ENCODE measurements at places on chromosomes 1 and 21.

GRCh38 chr1:31064111-31064717, 1.3 kb downstream of the PUM1 start:
- DNase-seq = no peak

GRCh38 chr1:101205457-101205856, 31.4 kb upstream of the S1PR1 start:
- DNase-seq = no peak

- DNase-seq = no peak
Measured at GRCh38 chr1:8202182-8202905, 115.6 kb upstream of the SLC45A1 start.

DNA sequence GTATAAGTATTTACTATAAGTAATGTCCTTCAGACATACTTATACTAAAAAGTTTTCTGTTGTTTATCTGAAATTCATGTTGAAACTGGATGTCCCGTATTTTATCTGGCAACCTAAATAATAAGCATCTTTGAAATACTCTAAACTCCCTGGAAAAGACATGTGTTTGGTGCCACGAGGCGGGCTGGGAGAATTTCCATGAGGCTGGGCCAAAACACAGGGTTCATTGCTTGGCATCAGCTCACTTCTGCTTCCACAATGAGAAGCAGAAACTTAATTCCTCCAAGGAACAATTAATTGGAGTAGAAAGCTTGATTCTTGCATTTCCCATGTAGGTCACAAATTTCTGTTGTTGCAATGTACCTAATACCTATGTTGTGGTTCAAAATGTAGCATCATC, 110.2 kb downstream of the PSMG1 start:
- DNase-seq = no peak

GRCh38 chr1:7989762-7990428, 28.4 kb downstream of the PARK7 start:
- DNase-seq = no peak

- no peak for DNase-seq
Measured at GRCh38 chr1:29746076-29746665, 509.8 kb downstream of the PTPRU start.

- DNase-seq = no peak
Measured at GRCh38 chr1:221557013-221557412, 184.9 kb downstream of the DUSP10 start.

GRCh38 chr1:37430103-37430985, 44.0 kb upstream of the ZC3H12A start:
- DNase-seq = no peak

GRCh38 chr1:101238681-101239094, 1.9 kb downstream of the S1PR1 start:
- DNase-seq = peak; percentile 75

- DNase-seq = no peak
Measured at GRCh38 chr1:50264590-50264989, 155.9 kb downstream of the ELAVL4 start.

GRCh38 chr1:22282364-22282995, 139.6 kb upstream of the WNT4 start:
- DNase-seq = no peak

DNA sequence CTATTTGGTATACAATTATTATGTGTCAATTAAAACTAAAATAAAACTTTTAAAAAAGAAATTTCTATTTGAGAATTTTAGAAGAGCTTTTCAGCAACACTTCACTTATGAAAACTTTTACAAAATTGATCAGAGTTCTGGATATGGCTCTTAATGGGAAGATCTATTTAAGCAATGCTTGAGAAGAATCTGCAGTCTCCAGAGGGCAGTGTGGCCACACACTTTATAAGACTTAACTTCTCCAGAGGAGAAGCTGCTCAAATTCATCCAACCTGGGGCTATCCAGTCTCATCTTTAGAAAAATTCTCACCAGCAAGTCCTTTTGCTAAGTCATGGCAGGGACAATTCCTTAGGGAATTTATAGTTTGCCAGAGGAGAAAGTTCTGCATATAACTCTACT, 25.2 kb upstream of the AGO1 start:
- DNase-seq = no peak

DNA sequence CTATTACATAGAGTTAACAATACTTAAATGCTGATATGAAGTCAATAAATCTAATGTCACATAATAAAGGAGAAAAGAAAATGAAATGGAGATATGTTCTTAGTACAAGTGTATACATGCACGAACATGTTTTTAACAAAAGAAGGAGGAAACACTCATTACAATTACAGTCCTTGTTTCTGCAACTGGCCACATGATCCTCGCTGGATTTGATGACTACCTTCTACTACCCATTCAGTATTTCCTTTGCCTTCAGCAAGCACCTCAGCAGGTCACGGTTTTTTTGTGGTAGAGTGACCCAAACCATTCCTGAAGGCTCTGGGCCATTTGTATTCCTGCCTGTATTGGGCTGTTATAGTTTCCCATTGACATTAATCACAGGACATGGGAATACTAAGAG, 172.8 kb upstream of the CXADR start:
- no peak for DNase-seq

DNA sequence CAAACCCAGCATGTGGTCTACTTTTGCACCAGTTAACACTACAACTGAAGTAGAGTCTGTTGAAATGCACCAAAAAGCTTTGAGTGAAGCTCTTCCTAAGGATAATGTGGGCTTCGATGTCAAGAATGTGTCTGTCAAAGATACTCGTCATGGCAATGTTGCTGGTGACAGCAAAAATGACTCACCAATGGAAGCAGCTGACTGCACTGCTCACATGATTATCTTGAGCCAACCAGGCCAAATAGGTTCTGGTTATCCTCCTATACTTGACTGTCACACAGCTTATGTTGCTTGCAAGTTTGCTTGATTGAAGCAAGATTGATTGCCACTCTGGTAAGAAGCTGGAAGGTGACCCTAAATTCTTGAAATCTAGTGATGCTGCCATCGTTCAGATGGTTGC, 85.2 kb downstream of the DENND1B start:
- DNase-seq = no peak

- DNase-seq = no peak
Measured at GRCh38 chr21:32442566-32443318, 30.2 kb downstream of the EVA1C start.

DNA sequence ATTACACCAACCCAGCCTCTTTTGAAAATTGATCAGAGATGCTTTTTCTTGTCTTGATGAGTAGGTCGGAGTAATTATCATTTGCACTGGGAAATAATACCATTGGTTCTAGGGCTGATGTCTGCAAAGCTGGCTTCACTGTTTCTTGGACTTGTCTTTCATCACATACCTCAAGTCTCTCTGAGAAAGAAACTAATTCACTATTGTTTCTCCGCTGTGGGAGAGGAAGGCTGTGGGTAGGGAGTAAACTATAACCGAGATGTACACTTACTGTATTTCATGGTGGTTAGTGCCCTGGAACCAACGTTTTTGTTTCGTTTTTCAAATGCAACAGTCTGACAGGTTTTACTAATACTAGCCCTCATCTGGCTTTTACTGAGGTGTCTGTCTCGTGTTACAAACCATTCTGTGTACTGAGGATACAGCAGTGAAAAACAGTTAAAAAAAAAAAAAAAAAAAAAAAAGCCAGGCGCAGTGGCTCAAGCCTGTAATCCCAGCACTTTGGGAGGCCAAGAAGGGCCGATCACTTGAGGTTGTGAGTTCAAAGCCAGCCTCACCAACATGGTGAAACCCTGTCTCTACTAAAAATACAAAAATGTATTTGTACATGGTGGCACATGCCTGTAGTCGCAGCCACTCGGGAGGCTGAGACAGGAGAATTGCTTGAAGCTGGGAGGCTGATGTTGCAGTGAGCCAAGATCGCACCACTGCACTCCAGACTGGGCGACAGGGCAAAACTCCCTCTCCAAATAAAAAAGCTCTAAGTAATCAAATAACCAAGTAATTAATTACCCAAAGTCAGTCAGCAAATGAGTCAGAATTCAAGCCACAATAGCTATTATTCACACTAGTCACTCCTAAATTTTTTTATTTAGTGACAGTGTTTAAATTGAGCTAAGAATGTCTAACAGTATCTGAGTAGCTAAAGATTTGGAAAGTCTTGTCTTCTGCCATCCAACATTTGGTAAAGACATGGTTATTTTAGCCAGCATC, 23.3 kb downstream of the TOMM20 start:
- peak; percentile 74 for DNase-seq

DNA sequence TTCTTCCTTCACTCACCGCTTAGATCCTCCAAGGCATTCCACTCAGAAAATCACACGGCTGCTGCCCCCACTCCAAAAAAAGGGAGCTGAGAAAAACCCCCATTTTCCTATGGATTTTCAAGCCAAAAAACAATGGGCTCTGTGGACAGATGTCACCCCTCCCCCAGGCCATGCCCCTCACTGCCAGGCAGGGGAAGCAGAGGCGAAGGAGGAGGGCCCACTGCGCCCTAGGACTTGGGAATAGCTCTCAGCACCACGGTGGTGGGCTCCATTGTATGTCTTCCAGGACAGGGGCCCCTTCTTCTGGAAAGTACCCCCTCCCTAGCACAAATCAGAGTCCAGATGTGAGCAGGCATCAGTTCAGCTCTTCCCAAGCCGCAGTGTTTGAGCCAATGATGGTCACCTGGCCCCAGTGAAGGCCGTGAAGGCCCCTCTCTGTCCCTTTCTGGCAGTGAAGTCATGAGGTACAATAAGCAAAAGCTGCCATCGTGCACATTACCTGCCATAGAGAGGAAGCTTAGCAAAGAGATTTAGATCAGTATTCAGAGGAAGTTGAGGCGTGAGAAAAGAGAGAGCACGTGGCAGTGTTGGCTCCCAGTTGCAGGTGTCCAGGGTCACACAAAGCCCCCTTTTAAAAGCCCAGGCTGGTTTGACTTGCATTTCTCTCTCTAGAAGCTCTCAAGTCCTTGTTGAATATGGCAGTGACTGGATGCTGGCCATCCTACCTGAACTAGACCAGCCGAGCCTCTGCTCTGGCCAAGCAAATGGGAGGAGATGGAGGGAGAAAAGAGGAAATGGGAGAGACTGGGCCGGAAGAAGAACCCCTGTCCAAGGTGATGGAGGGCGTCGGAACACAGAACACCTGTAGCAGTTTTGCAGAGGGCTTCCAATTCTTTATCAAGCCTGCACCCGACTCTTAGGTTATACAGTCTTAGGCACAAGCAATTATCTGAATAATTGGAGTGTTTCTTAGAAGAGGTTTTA, 149.0 kb downstream of the TOMM20 start:
- DNase-seq = no peak

DNA sequence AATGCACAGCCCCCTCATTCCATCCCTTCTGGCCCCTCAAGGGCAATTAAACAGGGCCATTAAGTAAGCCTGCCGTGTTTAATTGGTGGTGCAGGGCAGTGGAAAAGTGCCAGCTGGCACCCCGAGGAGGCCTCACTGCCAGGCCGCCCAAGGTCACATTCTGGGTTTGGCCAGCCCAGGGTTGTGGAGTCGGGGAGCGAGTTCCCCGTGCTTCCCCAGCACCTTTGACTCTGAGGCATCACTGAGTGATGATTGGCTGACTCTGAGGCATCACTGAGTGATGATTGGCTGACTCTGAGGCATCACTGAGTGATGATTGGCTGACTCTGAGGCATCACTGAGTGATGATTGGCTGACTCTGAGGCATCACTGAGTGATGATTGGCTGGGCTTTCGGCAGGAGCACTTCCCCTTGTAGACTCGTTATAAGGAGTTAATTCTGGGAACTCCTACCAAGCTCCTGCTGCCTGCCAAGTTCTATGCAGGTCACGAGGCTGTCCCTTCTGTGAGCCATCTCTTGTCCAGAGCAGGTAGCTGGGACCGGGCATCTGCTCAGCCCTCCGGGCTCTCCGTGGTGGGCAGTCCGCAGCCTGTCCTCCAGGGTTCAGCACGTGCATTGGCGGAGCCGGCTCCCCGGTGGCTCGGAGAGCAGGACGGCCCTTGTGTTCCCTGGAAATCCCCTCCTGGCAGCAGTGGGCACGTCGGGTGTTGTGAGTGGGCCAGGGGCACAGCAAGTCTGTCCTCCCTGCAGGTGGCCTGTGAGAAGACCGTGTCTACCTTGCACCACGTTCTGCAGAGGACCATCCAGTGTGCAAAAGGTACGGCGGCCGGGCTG, 20.9 kb downstream of the CSTB start:
- no peak for DNase-seq

DNA sequence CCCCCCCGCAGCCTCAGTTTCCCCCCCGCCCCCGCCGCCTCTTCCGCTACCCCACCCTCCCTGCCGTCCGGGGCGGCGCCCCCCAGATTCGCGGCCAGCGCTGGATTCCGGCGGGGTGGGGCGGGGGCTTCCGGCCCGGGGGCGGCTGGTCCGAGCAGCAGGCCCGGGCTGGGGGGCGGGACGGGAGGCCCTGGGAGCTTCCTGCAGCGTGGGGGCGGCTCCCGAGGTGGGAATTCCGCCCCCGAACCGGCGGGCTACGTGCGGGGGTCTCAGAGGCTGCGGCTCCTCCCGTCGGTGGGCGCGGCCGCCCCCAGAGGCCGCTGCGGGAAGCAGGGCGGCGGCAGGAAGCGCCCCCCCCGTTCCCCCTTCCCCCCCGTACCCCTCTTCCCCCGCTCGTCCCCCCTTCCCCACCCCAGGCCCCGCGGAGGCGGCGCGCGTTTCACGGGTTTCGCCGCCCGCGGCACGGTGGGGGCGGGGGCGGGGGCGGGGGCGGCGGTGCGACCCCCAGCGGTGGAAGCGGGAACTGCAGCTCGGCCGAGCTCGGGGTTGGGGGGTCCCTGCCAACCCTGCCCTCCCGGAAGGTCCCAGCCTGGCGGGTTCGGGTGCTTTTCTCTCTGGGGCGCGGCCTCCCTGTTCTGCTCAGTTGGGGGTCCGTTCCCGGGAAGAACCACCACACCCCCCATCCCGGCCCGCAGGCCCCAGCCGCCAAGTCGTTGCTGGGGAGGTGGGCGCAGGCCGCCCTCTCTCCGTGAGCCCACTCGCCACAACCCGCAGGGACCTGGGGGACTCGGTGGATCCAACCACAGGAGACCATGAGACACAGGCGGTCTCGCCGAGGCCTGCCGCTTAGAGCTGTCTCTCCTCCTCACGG, 76.3 kb downstream of the MORN1 start:
- peak; percentile 88 for DNase-seq

DNA sequence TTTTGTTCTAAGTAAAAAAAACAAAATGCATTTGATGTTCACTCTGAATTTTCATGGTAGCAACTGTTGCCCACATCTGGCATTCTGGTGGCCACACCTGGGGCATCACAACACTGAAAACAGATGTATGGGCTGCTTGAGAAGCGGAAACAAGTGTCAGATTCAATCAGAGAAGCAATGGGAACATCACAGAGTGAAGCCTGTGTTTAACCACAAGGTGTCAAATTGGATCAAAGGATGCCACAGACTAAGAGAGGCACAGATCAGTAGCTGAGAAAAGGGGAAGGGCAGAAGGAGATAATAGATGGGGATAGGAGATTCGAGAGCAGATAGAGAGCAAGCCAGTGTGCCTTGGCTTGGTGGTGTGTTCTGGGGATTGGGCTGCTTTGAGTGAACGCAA, 49.8 kb upstream of the MTF2 start:
- DNase-seq = no peak

DNA sequence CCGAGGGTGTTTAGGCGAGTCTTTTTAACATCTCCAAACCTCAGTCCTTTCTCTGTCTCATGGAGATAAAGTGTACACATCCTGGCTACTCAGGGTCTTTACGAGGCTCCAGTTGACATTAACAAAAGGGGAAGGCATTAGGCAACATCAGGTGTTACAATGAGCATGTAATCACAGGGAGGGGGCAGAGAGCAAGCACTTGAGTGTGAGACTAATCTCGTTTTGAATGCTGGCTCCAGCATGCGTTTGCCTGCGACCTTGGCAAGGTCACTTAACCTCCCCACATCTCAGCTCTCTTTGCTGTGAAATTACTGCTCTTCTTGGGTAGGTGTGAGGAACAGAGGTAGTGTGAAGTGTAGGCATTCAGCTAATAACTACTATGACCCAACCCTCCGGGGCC, 3.1 kb downstream of the TNNT2 start:
- DNase-seq = no peak

- DNase-seq = peak; percentile 72
Measured at GRCh38 chr1:23590058-23590783, 30.9 kb upstream of the ID3 start.

GRCh38 chr1:155648207-155649147, 38.5 kb downstream of the MSTO1 start:
- no peak for DNase-seq

Data from GM10248 (cell line).